ENCODE measurements at places on chromosomes 16 and 17.
A peak's percentile ranks its signal among the peaks of the same experiment; 100 is the strongest.

DNA sequence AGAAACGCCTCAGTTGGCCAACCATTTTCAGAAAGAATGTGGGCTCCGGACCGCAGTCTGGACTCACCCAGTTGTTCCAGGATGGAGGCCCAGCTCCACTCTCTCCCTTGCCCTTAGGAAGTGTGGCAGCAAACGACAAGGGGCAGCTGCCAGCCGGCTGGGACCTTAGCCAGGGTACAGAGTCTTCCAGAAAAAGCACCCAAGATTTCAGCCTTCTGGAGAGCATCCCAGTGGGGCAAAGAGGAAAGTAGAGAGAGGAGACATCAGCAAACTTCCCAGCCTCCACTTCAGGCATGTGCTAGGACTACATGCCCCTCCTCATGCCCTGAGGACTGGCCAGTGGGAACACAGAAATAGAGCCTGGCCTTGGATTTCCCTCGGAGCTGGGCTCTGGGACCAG lies 56.8 kb upstream of the SCNN1B start:
- no peak for DNase-seq

DNA sequence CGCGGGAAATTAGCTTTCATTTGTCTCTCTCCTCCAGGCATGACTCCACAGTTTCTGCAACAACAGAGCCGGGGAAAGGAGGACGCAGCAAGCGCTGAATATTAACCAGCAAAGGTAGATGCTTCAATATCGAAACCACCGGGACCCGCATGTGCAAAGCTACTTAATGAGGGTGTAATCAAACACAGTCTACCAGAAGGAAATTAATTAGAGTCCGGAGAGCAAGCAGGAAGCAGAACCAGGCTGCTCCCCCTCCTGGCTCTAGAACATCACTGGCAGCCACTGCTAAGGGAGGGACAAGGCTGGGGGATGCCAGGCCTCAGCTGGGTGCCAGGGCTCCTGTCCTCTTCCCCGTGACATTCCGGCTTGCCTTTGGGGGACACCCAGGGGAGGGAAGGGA lies 21.7 kb downstream of the LRRC75A start:
- DNase-seq: no peak

DNA sequence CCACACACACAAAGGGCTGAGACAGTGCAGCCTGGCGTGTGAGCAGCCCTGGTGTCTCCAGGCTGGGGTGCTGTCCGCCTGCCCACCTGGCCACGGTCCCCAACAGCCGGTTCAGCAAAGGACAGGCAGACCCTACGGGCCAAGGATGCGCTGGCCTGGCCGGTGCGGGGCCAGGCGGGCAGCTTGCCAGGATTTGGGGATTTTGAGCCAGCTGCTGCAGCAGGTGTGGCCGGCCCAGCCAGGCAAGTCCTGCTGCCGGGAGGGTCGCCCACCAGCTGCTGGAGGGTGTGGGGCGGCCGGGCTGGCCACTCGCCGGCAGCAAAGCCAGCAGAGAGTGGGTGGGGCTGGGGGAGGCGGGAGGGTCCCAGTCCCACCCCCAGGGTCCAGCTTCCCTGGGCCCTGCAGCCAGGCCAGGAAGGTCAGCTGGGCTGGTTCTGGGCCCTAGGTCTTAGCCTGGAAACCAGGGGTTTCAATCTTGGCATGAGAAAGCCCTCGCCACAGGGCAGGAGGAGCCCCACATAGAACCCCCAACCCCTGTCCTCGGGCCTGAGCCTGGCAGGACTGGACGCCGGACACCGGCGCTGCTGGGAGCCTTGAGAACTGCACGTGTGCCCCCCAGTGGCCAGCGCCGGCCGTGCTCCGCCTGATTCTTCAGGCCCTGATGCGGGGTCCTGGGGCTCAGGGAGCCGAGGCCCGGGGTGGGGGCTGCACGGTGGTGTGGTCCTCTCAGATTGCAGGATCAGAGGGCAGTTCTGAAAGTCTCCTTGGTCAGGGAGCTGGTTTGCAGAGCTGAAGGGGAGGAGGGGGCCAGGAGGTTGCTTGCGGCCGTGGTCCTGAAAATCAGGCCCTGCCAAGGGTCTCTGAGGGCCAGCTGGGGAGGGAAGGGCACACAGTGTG lies 17.6 kb upstream of the SSTR5 start:
- peak; percentile 28 for DNase-seq

DNA sequence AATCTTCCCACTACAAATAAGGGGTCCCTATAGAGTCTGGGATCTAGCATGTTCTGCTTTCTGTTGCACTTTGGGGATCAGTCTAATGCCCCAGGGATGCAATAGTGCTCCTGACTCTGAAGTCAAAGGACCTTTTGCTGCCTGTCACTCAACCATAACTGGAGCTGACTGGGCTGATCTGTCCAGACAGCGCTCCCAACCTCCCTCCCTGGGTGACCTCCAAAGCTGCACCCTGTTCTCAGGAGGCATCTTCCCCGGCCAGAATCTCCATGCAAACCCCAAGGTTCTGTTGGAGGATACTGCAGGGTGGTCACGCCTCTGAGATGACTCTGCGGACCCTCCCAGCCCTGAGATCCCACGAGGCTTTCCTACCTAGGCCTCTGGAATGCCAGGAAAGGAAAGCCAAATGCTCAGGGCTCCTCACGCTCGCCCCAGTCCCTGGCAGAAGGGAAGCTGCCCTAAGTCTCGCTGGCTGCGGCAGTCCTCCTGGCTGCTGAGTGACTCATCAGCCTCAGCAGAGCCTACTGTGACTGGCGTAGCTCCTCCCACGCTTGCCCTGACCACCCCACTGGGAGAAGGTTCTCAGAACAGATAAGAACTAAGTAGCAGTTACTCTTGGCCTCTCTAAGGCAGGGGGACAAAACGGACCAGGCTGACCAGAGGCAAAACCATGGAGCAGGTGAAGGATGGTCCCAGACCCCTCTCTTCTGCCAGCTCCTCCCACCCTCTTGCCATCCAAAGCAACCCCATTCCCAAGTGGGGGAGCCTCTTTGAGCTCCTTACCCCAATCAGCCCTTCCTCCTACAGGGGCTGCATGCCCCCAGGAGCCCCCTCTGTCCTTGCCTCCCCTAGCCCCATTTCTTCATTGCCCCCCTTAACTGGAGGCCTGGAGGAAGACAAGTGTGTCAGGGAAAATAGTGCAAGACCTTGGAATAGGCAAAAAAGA lies 124.1 kb upstream of the TNRC6C start:
- DNase-seq: peak; percentile 91

GRCh38 chr16:82175627-82176026 lies 5.6 kb upstream of the MPHOSPH6 start:
- DNase-seq: no peak

DNA sequence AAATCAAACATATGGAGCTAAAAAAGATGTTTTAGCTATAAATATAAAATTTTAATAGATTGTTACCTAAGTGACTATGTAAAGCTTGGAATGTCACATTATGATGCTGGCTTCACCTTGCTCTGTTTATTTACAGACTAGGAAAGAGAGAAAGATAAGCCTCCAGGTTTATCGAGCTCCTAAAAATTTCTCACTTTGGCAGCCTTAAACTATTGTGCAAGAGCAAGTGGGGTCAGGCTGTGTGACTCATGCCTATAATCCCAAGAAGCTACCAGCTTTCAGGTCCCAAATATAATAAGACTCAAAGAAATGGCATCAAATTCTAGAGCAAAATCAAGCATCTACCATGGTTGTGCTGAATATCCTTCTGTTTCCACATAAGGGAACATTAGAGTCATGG lies 34.3 kb upstream of the PRSS54 start:
- no peak for DNase-seq

- DNase-seq: no peak
Measured at GRCh38 chr17:40561871-40562611, 3.2 kb downstream of the CCR7 start.

DNA sequence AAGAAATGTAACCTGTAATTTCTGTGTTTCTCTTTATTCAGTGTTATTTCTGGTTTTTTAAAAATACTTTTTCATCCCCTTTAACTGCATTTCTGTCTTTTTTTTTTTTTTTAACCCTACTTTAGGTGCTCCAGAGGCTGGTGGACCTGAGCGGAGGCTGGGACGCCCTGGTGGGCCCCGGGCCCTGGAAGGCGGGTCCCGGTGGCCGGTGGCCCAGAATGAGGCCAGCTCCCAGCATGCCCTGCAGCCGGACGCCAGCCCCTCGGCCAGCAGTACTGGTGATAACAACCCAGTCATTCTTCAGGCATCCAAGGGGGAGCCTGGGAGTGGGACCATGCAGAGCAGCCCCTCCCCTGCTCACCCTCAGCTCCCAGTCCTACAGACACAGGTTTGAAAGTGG lies 1.5 kb downstream of the SRCAP start:
- DNase-seq: no peak

- DNase-seq: no peak
Measured at GRCh38 chr16:55408661-55409060, 70.3 kb upstream of the MMP2 start.

GRCh38 chr16:6482696-6483468 lies 849.8 kb upstream of the RBFOX1 start:
- DNase-seq: no peak

GRCh38 chr16:80692270-80692669 lies 112.1 kb downstream of the CDYL2 start:
- DNase-seq: no peak

DNA sequence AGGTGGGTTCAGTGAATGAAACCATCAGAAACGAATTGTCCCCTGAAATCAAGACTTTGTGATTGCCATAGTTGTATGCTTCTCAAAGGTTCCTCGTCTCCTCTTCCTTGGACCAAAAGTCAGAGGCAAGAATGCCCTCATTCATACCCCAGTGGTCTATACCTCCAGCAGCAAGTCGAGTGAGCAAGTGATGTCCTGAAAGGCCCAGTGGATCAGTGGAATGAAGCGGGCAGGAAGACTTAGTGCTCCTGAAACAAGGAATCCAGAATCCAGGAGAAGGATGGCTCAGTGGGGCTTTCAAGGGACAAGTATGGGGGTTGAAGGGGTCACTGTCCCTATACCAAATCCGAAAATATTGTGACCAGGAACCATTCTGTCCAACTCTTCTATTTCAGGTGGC lies 5.3 kb upstream of the ERBB2 start:
- no peak for DNase-seq

- no peak for DNase-seq
Measured at GRCh38 chr17:6670571-6670970, 19.0 kb downstream of the C17orf100 start.

- no peak for DNase-seq
Measured at GRCh38 chr17:68205808-68206720, 41.8 kb upstream of the AMZ2 start.

GRCh38 chr17:41520821-41521521 lies 2.3 kb upstream of the KRT15 start:
- peak; percentile 80 for DNase-seq

DNA sequence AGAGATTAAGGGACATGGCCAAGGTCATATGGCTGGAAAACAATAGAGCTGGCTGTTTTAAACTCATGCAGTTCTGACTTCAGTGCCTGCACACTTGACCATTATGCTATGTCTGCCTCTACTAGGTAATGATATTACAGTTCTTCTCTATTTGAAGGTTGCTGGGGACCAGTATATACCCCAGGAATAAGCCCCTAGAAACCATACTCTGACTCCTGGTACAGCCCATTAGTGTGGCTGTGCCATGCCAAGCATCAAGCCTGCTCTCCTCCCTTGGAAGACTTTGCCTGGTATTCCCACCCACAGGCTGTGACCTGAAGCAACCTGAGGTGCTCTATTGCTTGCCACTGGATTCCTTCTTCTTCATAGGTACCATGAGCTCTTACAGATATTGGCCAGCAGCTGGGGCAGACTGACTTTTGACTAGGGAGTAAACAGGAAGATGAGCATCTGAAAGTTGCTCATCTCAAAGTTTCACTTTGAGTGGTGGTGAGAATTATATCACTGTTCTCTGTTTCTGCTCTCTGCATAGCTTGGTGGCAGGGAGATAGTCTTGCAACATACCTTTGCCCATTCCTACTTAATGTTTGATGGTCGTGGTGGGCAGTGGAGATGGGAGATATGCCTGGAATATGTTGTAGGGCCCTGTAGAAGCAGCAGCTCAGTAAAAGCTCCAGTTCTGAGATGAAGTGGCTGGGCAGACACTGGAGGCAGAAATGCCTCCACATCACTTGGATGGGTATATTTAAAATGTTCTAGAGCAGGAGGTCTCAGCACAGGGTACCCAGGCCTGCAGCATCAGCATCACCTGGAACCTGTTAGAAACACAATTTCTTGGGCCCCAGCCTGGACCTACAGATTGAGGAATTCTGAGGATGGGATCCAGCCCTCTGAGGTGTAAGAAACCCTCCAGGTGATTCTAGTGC lies 274.7 kb downstream of the HS3ST4 start:
- no peak for DNase-seq

DNA sequence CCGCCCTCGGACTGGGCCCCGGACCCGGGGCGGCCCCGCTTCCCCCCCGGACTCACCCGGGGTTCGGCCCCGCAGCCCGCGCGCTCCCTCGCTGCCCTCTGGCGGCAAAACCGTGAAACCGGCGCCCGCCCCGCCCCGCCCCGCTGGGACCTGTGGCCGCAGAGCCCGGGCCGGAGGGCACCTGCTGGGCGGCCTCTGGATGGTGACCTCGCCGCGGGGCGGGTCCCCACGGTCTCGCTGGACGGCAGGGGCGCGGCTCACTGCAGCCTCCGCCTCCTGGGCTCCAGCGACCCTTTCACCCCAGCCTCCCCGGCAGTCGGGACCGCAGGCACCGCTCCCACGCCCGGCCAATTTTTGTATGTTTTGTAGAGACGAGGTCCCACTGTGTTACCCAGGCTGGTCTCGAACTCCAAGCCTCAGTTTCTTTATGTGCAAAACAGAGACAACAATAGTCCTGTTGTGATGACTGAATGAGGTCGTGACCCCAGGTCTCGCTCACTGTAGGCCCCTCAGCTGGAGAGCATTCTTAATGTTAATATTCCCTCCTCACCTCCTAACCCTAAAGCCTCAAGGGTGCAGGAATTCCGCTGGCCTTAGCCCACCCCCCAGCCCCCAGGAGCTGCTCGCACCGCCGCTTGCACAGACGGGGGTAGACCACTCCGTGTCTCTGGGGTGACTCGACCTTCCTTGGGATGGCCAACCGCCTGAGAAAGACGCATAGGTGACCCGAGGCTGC lies 33.7 kb upstream of the RPH3AL start:
- peak; percentile 61 for DNase-seq

DNA sequence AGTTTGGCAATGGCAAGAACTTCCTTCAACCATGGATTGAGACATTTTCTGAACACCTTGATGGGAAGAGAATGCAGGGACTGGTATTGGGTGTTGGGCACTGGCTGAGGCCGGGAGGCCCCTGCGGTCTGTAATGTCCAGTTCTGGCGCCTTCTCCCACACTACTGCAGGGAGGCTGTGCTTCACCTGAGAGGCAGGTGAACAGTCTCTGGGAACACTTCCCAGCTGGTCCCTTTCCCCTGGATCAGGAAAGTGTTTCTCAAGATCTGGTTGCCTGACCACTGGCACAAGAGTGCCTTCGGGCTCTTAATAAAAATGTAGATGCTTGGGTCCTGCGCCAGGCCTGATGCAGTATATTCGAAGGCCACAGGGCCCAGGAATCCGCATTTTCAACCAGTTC lies 28.5 kb upstream of the NAT9 start:
- no peak for DNase-seq

GRCh38 chr16:10850478-10850850 lies 26.5 kb upstream of the CIITA start:
- DNase-seq: no peak

- DNase-seq: peak; percentile 5
Measured at GRCh38 chr16:74107795-74108610, 188.6 kb upstream of the PSMD7 start.

Measured in SJSA1 (cell line).